ENCODE measurements at places on chromosomes 12 and 14.

- DNase-seq, result no peak
These were observed 61.1 kb downstream of the ATP2A2 start for GRCh38 chr12:110342157-110342556.

DNA sequence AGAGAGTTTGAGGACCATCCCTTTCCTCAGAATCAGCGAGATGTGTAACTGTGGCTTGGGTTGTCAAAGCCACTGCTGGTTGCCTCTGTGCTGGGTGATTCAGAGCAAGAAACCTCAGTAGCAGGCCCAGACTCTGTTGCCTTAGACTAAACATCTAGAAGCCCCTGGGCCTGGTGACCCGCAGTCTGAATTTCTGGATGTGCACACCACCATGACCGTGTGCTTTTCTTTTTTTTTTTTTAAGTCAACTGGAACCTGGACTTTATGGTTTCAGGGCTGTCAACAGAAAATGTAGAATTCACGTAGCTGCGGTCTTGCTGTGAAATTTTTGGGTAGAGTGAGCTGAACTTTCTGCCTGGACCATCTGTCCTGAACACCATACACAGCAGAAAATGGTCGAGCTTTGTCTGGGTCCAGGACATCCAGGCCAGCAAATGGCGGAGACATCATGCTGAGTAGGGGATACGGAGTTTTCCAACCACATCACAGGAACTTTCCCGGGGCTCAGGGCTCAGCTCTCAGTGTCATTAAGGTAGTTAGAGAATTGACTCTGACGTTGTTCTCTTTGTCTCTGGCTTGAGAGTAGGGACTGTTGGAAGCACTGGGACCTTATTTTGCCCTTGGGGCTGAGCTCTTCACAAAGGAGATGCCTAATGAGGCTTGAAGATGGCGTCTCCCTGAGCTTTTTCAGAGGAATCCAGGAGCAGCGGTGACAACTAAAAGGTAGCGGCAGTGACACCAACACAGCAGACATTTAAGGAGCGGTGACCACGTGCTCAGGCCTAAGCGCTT, 23.0 kb upstream of the BATF start:
- no peak for DNase-seq

- no peak for DNase-seq
These were observed 133.0 kb downstream of the CPNE8 start for GRCh38 chr12:38772437-38772836.

GRCh38 chr14:68236582-68237458, 417.2 kb downstream of the RAD51B start:
- no peak for DNase-seq
